ENCODE measurements at places on chromosomes 6 and 20.

GRCh38 chr20:19026121-19026878 lies 186.1 kb upstream of the SLC24A3 start:
- DNase-seq: no peak

DNA sequence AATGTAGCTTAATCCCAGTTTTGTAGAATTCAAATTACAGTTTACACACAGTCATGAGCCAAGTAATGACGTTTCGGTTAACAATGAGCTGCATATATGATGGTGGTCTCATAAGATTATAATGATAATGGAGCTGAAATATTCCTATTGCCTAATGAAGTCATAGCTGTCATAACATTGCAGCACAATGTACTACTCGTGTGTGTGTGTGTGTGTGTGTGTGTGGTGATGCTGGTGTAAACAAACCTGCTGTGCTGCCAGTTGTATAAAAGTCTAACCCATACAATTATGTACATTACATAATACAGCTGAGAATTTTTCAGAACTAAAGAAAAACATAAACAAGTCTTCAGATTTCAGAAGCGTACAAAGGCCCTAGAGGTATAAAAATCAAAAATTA lies 66.7 kb upstream of the ARID1B start:
- no peak for DNase-seq

DNA sequence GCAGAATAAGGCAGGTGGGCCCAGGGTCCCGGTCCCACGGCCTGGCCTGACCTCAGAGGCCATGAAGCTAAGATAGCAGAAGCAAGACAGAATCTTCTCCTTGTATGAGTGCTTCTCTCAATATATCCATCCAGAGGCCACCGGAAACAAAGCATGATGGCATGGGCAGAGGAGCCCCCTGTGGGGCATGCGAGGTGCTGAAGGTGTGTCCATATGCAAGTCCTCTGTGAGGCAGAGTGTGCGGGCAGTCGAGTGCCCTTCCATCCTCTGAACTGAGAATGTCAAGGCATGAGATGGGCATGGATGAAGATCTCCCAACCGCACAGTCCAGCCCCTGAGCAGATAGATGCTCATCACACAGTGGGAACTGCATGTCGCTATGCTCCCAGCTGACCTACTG lies 9.8 kb upstream of the GGTLC1 start:
- no peak for DNase-seq

DNA sequence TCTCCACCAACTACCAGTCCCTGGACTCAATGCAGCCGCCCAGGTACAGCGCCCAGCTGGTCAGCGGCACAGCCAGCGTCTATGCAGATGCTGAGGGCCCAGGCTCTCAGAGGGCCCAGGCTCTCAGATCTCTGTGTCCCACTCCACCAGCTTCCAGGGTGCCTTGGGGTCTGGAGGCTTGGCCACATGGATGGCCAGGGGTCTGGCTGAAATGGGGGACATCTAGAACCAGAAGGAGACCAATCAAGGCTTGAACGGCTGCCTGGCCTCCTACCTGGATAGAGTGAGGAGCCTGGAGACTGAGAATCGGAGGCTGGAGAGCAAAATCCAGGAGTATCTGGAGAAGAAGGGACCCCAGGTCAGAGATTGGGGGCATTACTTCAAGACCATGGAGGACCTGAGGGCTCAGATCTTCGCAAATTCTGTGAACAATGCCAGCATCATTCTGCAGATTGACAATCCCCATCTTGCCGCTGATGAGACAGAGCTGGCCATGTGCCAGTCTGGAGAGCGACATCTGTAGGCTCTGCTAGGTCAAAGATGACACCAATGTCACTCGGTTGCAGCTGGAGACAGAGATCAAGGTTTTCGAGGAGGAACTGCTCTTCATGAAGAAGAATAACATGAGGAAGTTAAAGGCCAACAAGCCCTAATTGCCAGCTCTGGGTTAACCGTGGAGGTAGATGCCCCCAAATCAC lies 44.1 kb upstream of the GRM4 start:
- peak; percentile 22 for DNase-seq

DNA sequence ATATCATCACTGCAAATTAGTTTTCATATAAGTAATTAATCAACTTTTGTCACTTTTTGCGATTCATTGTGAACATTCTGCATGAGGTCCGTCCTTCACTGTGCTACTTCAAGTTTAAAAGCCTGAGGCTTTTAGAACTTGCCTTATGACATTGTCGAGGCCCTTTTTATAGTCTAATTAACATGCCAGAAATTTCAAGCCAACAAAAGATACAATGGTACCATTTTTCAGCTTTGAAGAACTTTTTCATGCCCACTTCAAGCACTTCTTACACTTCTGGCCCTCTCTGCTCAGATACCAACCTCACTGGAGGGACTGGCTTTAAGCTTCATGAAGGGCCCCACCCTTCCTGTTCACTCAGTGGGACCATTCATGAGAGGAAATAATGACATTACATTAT lies 323.1 kb downstream of the TPBG start:
- no peak for DNase-seq

DNA sequence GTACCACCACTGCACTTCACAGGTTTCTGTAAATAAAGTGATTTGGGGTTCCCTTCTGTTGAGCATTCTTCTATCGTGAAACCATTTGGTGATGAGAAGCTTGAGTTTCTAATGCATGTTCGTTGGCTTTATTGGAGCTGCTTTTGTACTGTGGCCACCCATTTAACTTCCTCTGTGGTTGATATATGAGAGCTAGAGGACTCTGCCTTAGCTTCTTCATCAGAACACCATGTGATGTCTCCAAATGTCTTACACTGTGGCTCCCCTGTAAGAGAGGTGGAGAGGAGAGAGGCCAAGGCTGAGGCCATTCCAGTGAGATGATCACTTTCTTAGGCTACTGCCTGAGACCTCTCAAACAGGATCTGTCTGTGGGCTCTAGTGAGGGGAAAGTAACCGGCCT lies 114.5 kb downstream of the SLC16A10 start:
- DNase-seq: no peak

GRCh38 chr6:144086959-144087358 lies 8.4 kb downstream of the SF3B5 start:
- DNase-seq: no peak

DNA sequence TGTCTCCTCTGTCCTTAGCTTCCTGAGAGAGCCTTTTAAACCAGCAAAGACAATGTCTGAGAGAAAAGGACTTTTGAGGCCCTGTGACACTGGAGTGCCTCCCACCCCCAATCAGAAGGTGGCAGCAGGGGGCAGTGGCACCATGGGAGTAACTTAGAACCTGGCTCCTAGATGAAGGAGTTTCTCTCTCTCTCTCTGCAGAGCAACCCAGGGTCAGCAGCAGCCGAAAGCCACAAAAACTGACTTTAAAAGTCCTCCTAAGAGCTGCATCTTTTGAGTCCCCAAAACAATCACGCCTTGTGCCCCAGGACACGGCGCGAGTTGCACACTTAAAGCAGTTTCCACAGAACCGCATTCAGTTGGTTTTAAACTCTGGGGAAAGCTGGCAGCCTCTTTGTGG lies 5.3 kb upstream of the TCP11 start:
- no peak for DNase-seq

GRCh38 chr20:10935658-10936402 lies 262.0 kb upstream of the JAG1 start:
- no peak for DNase-seq

DNA sequence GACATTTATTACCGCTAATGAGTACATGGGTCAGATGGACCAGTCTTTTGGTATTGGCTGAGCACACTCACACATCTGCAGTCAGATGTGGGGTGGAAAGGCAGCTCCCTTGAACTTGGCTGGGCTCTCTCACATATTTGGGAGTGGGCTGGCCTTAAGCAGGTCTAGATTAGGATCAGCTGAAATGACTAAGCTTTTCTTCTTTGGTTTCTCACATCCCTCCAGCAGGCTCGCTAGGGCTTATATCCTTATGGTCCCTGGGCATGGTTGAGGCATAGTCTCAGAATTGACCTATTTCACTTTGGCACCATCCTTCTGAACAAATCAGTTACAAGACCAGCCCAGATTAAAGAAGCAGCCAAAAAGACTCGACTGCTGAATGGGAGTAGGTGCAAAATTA lies 14.4 kb upstream of the PLCB1 start:
- DNase-seq: no peak

GRCh38 chr6:108947114-108947854 lies 99.1 kb downstream of the ARMC2 start:
- DNase-seq: no peak

Measured in stimulated activated CD8-positive, alpha-beta memory T cell treated with anti-CD3 and anti-CD28 coated beads, Interleukin-4, amount 100 ng/mL, for 1 hour (primary cell).